H1 (cell line): ENCODE measurements at places on chromosomes 16 and 17.

GRCh38 chr16:386641-387156 lies 4.9 kb upstream of the PGAP6 start:
- no peak for DNase-seq

- DNase-seq: no peak
Measured at GRCh38 chr17:11553135-11553534, 45.1 kb upstream of the DNAH9 start.

GRCh38 chr16:2180962-2181923 lies 15.2 kb downstream of the CASKIN1 start:
- DNase-seq: no peak

DNA sequence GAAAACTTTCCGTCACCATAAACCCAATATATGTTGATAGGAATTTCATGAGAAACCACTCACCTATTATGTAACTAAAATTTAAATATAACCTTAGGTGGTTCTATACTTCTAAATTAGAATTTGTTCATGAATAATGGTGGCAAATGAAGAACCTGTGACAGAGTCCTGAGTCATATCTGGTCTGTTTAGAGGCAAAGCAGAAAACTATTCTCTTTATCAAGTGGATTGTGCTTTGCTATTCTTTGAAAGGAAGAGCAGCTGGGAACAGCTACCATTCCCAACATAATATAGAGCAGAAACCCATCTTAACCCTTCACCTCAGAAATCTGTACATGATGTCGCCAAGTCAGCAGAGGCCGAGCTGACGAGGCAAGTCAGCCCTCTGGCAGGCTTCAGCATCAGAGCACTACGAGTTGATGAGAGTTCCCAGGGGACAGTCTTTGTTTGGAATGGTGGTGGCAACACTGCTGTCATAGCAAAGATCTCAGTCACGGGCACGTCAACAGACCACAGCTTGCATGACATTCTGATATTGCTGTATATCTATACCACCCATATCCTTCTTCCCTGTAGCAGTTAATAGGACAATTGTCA lies 631.9 kb upstream of the CA10 start:
- DNase-seq: no peak

DNA sequence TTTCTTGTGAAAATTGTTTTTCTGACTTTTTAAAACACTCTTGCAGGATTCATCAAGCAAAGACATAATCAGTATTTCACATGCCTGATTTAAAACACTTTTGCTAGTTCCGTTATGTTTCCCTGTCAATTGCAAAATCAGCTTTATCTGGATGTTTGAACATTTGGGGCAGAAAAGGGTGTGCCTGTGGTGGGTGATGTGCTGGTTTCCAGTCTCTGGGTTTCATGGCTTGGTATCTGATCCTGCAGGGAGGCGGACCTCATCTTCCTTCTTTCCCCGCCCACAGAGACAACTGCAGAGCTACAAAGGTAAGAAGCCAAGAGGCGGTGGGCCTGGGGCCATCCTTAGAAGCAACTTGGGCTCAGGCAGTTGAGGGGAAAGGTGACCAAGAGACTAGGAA lies 41.8 kb downstream of the NLRC5 start:
- no peak for DNase-seq

DNA sequence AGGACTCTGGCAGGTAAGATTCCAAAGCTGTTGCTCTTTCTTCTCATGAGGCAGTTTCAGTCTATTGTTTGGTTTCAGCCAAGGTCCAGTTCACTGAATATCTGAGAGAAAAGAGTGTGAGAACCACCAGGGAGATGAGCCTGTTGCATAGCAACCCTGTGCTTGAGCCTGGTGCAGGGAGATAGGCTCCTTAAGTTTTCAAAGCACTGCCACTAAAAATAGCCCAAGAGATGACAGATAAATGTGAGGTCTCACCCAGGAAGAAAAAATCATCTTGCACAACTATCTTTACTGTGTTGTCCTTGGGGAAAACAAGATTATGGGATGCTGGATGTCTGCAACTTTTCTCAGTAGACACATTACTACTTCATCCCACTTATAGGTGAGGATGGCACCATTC lies 26.2 kb upstream of the NUDT7 start:
- no peak for DNase-seq

GRCh38 chr17:36131421-36131820 lies 27.8 kb downstream of the CCL4 start:
- DNase-seq: no peak

DNA sequence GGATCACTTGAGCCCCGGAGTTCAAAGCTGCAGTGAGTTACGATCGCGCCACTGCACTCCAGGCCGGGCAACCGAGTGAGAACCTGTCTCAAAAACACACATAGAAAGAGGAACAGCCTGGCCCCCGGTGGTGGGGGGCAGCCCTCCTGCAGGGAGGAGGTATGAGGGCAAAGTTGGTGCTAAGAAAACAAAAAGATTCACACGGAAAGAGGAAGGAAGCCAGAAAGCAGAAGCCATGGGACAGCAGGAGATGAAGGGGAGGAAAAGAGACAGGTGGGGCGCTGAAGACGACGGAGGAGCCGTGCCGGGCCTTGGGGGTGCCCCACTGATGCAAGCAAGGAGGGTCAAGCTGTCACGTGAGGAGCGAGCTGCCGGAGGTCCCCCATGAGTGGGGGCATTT lies 8.2 kb upstream of the C16orf74 start:
- no peak for DNase-seq

DNA sequence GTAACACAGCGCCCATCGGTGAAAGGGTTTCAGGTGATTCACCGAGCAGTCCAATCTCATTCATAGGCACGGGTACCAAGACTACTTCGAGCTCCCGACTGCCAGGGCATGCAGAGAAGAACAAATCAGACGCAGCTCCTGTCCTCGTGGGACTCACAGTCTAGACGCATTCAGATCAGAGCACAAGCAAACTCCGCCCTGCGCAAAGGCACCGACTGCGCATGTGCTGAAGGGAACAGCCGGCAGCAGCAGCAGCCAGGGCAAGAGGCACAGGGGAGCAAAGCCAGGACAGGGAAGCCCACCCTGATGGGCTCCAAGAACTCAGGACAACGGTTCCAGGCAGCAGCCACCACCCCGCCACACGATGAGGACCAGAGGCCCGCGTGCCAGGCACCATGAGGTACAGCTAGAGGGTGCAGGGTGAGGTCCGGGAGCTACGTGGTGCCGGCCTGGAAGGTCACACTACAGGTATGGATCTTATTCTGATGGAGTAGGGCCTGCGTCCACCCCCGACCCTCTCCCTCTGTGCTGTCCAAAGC lies 315.7 kb downstream of the FOXL1 start:
- DNase-seq: no peak

DNA sequence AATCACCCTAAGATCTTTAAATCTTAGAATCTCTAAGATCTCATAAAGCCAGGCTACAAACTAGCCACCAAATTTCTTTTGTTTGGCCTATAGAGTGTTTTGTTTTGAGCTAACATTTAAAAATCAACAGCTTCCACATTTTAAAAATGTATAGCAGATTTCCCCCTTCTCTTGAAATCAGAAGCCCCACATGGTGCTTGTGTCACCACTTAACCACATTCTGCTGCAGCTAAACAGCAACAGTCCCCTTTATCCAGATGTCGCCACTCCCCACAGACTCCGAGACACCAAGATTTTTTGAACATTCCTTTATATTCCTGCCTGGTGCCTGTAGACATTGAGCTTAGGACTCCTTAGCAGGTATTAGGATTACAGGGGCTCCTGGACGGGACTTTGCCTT lies 16.0 kb downstream of the GUCY2D start:
- DNase-seq: no peak

- no peak for DNase-seq
Measured at GRCh38 chr16:16909126-16909525, 530.2 kb downstream of the NPIPA7 start.

GRCh38 chr17:45715787-45716186 lies 68.3 kb upstream of the CRHR1 start:
- DNase-seq: no peak

GRCh38 chr17:76709077-76709950 lies 1.5 kb downstream of the MXRA7 start:
- DNase-seq: peak; percentile 56

DNA sequence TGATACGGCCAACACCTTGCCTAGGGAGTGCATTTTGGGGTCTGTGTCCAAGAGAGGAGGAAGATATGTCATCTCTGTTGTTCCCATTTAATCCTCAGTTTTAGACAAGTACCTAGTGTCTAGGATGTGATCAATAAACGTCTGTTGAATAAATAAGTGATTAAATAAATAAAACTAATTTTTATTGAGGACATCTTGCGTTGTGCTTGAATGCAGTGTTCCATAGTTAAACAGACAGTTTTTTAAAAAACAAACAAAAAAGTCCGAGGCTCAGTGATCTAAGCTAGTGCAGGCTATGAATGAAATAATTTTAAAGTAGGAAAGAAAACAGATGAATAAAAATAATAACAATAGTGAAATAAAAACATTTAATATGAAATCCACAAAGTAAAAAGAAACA lies 283.0 kb upstream of the MAF start:
- no peak for DNase-seq

GRCh38 chr17:34135841-34136240 lies 119.2 kb upstream of the CCL2 start:
- DNase-seq: no peak
